HuH-7 (cell line): ENCODE measurements at places on chromosomes 3 and 15.

DNA sequence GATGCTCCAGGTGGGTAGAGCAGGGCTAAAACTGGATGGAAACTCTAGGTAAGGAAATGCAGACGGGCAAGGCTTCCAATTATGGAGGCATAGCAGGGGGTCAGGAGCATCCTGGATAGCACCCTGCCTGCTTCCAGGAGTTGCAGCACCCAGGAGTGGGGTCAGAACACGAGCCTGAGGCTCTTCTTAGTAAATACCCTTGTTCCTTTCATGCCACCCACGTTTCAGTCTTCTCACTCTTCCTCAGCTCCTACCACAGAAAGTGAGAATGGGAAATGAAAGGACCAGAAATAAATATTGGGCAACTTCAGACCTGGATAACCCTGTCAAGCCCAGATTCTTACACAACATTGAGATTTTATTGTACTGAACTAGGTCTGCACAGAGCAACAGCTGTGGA lies 16.4 kb downstream of the CCR1 start:
- peak; percentile 46 for DNase-seq

DNA sequence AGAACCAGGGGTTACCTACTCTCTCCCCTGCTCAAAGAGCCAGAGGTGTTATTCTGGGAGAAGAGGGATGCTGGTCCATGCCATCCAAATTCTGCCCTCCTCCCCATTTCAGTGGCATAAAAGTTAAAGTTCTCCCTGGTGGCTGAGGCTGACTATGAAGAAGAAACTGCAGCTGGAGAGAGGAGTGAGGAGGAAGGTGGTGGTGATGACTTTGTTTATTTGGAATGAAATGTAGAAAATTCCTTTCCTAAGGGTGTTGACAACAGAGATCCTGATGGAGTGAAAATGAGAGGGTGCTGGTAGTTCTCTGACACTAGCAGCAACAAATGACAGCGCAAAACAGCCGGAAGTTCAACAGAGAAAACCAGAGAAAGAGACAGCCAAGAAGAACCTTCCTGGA lies 100.4 kb downstream of the PCCB start:
- DNase-seq = no peak

- DNase-seq = no peak
Measured at GRCh38 chr3:66991459-66991858, 6.6 kb upstream of the KBTBD8 start.

DNA sequence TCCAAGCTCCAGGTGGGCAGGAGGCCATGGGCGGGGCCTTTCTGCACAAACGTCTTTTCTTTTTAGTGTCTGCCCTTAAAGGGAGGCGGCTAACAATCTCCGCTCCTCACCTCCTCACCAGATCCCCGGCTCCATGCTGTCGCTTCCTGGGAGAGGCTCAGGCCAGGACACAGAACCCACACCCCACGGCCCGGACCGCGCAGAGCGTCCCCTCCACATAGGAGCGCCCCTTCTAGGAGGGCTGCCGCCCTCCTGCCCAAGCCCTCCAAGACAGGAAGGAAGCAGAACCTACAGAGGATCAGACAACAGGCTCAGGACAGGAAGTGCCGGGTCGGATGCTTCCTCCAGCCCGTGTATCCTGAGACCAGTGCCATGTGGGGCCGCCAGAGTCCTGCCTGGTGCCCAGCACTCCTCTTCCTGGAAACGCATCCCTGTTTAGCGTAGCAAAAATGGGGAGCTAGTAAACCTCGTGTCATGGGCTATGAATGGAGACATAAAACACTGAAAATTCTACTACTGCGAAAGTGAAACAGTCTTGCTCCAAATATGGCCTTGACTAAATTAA lies 83.2 kb upstream of the ATP10A start:
- DNase-seq = no peak

GRCh38 chr3:55305696-55306485 lies 181.2 kb downstream of the WNT5A start:
- DNase-seq = no peak

- DNase-seq = no peak
Measured at GRCh38 chr3:3027976-3028567, 82.1 kb downstream of the IL5RA start.

- DNase-seq = no peak
Measured at GRCh38 chr3:171274222-171274621, 186.0 kb downstream of the TNIK start.

DNA sequence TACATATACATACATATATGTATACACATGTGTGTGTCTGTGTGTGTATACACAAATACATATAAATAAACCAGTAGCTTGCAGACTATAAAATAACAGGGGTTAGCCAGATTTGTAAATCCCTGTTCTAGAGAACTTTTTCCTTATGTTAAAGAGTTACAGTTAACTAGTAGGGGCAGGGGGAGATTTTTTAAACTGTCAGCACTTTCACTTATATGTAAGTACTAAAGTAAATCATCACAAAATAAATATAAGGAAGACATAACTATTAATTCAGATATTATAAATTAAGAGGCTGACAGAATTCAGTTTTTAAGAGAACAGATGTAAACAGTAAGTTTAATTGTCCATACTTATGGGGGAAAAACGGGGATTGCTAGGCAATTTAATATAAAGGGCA lies 74.0 kb downstream of the LRRFIP2 start:
- DNase-seq = no peak

DNA sequence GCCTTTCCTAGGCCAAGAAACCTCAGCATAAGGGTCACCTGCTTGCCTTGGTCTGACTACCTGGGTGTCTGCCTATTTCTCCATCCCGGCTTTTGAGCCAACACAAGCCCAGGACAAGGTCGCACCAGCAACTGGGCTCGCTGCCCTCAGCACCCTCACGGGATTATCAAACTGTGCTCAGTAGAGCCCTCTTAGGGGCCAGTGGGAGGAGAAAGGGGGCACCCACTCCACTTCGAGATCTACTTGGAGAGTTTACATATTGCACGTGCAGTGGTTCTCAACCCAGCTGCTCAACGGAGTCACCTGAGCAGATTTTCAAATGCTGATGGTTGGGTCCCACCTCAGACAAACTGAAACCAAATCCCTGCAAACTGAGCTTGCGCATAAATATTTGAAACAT lies 31.1 kb downstream of the TSPAN3 start:
- no peak for DNase-seq

DNA sequence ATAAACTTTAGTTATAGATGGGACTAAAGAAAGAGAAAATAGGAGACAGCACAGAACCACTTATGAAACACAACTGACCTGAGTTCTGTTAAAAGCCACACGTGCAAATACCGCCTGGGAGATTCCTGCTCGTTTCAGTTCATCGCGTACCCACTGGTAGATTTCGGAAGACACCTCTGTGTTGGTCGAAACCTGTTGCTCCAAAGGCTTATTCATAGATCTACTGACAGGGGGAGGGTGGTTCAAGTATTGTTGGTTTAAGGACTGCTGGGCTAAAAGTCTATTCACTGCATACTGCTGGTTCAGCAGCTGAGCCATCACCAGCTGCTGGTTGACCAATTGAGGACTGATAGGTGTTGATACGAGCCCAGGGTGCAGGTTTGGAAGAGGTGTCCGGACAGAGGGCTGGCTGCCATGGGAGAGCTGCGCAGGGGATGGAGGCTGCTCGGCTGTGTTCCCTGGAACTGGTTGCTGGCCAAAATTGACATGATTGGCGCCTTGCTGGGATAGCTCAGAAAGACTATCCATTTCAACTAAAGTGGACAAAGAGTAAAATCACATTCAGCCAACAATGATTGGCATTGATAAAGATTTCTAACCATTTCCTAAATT lies 30.6 kb downstream of the SATB1 start:
- no peak for DNase-seq
